ENCODE measurements at places on chromosomes 1 and 21.

GRCh38 chr1:107668762-107669161 lies 296.2 kb downstream of the VAV3 start:
- DNase-seq: no peak

GRCh38 chr1:118145721-118146120 lies 39.3 kb downstream of the SPAG17 start:
- no peak for DNase-seq

DNA sequence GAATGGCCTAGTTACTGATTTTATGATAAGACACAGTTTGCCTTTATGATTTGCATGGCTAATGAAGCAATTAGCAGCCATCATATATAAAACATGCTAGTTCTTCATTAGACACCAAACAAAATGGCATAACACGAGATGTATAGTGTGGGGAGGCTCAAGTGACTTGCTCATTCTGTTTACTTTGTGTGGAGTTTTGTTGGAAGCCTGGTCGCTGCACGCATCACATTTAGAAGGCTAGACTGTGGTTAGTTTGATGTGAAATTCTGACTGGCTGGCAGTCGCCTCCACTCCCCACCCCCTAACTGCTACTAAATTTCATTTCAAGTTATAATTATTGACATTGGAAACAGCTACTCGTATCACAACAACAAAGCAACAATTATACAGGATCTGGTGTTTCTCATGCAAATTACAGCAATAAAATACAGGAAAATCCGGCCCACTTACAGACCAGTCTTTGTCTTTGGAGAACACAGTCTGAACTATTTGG lies 356.1 kb downstream of the LMO4 start:
- no peak for DNase-seq

- DNase-seq: no peak
Measured at GRCh38 chr1:1947493-1947892, 28.4 kb upstream of the TMEM52 start.

DNA sequence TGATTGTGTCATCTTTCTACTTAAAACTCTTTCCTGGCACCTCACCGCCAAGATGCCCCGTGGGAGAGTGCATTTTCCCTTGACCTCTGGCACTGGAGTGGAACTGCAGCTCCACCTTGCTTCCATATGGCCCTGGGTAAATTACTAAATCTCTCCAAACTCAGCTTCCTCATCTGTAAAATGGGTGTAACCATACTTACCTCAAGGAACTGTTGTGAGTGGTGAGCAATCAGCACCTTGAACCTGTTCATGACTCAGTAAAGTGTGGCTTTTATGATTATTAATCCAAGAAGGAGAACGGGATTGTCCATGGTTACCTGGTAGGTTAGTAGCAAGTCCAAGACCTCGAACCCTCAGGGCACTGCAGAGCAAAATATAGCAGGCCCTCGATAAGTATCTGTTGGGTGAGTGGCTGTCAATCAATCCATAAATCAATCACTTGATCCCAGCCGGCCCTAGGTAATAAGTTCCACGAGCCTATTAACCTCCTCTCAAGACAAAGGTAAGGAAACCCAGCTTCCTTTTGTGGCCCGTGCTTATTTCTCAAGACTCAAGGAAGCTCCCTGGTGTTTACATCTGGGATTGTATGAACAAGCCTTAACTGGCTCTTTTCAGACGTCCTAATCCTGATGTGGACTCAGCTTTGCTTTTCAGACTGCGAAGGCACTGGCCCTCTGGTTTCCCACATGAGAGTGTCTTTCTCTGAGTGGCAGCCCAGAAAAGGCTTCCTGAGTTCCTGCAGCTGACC lies 114.0 kb upstream of the GJB5 start:
- DNase-seq: no peak
